Fibroblast of skin of left biceps (primary cell): ENCODE measurements at places on chromosomes 6 and 20.

- DNase-seq: no peak
Observed at GRCh38 chr6:170476360-170476759, 76.7 kb downstream of the PSMB1 start.

- DNase-seq: no peak
Observed at GRCh38 chr20:57678340-57678739, 31.5 kb downstream of the PMEPA1 start.

GRCh38 chr6:125816828-125817280 lies 26.1 kb downstream of the NCOA7 start:
- DNase-seq: no peak

DNA sequence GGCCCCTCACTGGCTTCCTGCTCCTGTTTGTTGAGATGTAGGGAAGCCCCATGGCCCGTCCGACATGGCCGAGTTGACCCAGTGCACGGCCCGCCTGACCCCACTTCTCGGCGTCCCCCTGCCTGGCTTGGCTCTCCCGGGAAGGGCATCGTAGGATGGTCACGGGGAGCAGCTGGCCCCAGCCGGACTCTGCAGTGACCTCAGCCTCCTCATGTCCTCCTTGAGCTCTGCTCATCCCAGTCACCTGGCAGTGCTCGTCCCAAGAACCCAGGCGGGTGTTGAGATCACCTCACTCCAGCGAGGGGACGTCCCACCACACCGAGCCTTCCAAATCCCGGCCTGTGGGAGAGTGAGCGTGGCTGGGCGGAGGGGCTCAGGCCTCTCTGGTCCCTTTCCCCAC lies 15.7 kb downstream of the SLCO4A1 start:
- DNase-seq: no peak

- no peak for DNase-seq
Observed at GRCh38 chr6:159805440-159806020, 5.5 kb downstream of the PNLDC1 start.

- DNase-seq: no peak
Observed at GRCh38 chr6:98841621-98842341, 7.4 kb downstream of the POU3F2 start.

GRCh38 chr20:21693322-21693721 lies 12.1 kb upstream of the PAX1 start:
- no peak for DNase-seq

DNA sequence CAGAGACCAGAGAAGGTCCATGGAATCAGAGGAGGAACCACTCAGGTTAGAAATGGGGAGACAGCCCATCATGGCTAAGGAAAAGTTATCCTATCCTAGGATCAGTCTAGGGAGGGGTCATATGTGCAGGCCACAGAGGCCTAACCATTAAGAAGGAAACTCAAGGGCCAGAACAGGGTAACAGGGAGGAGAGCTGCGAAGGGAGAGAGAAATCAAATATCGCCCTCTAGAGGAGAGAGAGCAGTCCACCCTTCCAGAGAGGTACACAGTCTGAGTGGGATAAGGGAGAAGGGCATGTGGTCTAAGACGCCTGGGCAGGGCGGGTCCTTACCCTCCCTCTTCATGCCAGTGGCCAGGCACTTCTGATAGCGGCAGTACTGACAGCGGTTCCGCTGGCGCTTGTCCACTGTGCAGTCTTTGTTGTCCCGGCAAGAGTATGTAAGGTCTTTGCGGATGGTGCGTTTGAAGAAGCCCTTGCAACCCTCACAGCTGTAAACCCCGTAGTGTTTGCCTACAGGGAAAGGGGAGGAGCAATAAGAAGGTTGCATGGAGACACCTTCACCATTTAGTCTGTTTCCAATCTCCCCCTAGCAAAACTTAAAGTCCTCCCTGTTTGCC lies 2.9 kb downstream of the RXRB start:
- no peak for DNase-seq
